ENCODE measurements at places on chromosomes 1 and 21.
A peak's percentile ranks its signal among the peaks of the same experiment; 100 is the strongest.

- DNase-seq: no peak
These were observed 1.1 kb upstream of the KCNQ4 start for GRCh38 chr1:40782371-40782956.

GRCh38 chr1:78003070-78003746, 1.5 kb upstream of the DNAJB4 start:
- peak; percentile 20 for DNase-seq

GRCh38 chr21:44983421-44984206, 43.8 kb downstream of the SLX9 start:
- no peak for DNase-seq

GRCh38 chr1:160001440-160001839, 30.4 kb downstream of the PIGM start:
- no peak for DNase-seq

- DNase-seq: no peak
These were observed 11.7 kb upstream of the EPHA2 start for GRCh38 chr1:16167331-16168143.

- no peak for DNase-seq
These were observed 55.1 kb upstream of the CR2 start for GRCh38 chr1:207398986-207399385.

- peak; percentile 46 for DNase-seq
These were observed 14.2 kb upstream of the SRSF4 start for GRCh38 chr1:29195881-29196291.

DNA sequence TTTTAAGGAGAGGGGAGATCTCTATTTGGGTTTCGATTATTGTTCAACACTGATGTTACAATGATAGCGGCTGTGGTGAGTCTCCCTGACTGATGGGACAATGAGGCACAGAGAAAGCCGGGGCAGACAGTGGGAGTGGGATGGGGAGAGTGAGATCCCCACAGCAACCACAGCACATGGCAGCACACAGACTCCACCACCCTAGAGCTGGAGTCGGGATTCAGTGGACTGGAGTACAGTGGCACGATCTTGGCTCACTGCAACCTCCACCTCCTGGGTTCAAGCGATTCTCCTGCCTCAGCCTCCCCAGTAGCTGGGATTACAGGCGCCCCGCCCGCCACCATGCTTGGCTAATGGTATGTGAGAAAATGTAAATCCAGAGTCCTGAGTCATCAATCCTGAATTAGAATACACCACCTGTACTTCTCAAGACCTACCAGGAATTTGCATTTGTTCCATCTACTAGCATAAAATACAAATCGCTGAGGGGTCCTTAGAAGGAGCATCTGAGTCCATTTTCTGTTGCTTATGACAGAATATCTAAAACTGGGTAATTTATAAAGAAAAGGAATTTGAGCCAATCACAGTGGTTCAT, 125.8 kb downstream of the TOMM20 start:
- DNase-seq: no peak

GRCh38 chr1:162710345-162710744, 78.1 kb downstream of the DDR2 start:
- no peak for DNase-seq

GRCh38 chr1:162823771-162824525, 33.4 kb downstream of the HSD17B7 start:
- DNase-seq: peak; percentile 15

GRCh38 chr21:14526836-14527695, 19.0 kb downstream of the SAMSN1 start:
- no peak for DNase-seq

DNA sequence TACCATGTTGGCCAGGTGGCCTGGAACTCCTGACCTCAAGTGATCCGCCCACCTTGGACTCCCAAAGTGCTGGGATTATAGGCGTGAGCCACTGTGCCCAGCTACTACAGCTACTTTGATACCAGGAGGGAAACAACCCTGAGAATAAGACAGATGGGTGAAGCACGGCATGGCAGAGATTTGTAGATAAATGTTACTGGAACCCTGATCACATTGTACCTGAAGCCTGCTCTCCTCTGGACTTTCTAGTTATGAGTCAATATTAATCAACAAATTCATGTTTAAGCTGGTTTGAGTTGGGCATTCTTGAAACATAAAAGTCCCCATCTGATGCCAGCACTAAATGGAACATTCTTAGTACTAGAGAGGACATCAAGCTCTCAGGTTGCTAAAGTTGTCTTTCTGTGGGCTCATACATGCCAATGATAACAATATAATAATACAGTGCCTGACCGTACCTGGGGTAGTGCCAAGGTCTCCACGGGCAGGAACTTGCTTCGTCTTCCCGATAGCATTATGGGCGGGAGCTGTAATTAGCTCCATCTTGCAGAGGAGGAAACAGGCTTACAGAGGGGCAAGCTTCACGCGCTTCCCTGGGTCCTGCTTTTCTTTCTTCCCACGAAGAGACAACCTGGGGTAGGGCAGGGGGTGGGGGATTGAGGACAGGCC, 30.7 kb upstream of the SLC19A1 start:
- DNase-seq: no peak

- DNase-seq: no peak
These were observed 60.9 kb upstream of the LAX1 start for GRCh38 chr1:203704120-203704519.

GRCh38 chr1:184051138-184051484, 419 bp upstream of the TSEN15 start:
- no peak for DNase-seq

- DNase-seq: no peak
These were observed 16.5 kb downstream of the SPOCD1 start for GRCh38 chr1:31799196-31799894.

DNA sequence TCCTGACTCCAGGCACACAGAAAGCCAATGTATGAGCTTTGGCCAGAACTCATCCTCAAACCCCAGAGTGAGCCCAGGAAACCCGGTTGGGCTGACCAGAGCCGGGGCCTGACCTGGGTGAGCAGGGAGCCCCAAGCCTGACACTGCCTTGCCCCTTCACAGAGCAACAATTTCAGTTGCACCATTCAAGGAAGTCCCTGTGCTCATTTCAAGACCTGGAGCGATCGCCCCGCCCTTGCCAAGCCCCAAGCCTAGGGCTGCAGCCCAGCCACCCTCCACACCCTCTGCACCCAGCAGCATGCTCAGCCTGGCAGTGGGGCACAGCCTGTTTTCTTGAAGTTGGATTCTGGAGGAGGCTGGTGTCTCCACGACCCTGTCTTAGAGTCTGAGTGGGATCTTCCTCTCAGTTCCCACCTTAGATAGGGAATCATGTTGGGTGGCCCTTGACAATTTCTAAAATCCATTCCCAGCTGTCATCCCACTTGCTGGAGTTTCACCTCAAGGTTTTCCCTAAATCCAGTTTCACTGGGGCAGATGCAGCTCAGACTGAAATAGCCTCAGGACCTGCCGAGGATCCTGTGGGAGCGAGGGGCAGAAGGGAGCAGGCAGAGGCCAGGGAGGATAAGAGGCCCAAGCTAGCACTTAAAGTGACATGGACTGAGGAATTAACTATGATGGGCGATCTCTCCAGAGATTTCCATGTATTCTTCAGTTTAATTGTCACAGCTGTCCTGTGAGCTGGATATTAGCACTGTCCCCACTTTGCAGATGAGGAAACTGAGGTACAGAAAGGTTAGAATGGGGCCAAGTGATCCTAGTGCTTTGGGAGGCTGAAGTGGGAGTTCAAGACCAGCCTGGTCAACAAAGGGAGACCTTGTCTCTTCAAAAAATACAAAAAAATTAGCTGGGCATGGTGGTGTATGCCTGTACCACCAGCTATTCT, 2.5 kb downstream of the NBL1 start:
- DNase-seq: peak; percentile 37

GRCh38 chr1:51666478-51666877, 49.6 kb downstream of the OSBPL9 start:
- no peak for DNase-seq

DNA sequence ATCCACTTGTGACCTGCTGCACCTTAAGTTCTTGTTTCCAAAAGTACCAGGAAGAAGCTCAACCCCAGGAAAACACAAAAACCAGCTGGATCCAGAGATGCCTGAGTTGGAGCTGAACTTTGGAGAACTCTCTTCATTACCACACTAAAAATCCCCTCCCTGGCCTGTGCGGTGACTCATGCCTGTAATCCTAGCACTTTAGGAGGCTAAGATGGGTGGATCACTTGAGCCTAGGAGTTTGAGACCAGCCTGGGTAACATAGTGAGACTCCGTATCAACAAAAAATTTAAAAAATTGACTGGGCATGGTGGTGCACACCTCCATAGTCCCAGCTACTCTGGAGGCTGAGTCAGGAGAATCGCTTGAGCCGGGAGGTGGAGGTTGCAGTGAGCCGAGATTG, 6.2 kb downstream of the MAP1LC3C start:
- DNase-seq: peak; percentile 60

- no peak for DNase-seq
These were observed 685 bp downstream of the CRTC2 start for GRCh38 chr1:153957744-153958110.

DNA sequence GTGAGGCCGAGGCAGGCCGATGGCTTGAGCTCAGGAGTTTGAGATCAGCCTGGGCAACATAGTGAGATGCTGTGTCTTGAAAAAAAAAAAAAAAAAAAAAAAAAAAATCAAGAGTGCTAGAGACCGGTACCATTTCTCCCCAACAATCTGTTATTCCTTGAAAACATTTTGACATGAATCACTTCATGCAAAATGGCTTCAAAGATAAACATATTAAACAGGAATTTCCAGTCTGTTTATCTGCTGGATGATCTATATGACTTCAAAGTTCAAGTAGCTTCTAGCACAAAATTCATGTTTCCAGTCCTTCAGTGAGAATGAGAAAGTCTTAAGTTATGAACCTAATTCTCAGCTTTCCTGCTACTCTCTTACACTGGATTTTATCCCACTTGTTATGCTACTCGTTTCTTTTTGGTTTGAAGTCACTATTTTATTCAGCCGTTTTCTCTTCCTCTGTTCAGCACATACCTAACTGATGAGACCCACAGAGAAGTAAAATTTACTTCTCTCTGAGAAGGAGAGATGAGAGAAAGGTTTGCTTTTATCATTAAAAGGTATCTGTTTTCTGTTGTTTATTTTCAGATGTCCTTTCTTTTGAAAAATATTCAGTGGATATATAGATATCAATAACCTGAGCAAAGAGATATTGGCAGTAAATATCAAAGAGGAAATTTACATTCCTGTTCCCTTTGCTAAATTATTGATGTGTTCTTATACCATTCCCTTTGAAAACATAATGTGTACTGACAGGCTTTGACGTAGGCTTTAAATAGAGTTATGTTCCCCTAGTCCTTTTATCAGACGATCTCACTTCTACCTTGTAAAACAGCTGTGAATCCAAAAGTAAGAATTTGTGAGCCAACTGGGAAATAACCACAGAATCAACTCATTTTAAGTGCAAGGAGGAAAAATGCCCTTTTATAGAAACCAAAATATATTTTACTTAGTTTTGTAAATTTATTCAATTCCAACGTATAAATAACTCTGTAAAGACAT, 38.2 kb downstream of the CD46 start:
- no peak for DNase-seq

GRCh38 chr1:147625362-147625995, 44.8 kb downstream of the ACP6 start:
- DNase-seq: no peak

DNA sequence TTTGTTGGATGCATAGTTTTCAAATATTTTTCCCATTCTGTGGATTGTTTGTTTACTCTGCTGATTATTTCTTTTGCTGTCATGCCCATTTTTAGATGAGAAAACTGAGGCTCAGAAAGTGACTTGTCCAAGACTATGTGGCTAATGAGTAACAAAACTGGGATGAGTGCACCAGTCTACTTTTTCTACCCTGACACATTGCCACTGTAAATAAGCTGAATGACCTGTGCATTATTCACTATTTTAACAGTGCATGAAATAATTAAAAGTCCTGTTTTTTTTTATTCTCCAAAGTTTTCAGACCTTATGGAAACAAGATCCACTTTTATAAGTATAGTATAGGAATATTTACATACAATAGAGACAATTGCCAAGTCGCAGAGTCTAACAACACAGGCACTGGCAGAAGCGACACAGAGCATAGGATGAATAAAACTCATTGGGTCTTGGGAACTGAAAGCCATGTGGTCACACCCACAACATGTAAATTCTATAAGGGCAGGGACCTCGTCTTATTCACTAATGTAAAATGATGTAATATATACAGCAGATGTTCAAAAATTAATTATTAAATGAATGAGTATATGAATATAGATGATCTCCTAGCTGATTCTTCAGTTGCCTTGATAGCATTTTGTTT, 45.2 kb downstream of the HLX start:
- no peak for DNase-seq

- no peak for DNase-seq
These were observed 35.8 kb downstream of the LAMC1 start for GRCh38 chr1:183058851-183059502.

- DNase-seq: peak; percentile 52
These were observed 264.8 kb downstream of the C1orf94 start for GRCh38 chr1:34441259-34442069.

GRCh38 chr1:58391056-58391455, 155.5 kb downstream of the OMA1 start:
- no peak for DNase-seq

DNA sequence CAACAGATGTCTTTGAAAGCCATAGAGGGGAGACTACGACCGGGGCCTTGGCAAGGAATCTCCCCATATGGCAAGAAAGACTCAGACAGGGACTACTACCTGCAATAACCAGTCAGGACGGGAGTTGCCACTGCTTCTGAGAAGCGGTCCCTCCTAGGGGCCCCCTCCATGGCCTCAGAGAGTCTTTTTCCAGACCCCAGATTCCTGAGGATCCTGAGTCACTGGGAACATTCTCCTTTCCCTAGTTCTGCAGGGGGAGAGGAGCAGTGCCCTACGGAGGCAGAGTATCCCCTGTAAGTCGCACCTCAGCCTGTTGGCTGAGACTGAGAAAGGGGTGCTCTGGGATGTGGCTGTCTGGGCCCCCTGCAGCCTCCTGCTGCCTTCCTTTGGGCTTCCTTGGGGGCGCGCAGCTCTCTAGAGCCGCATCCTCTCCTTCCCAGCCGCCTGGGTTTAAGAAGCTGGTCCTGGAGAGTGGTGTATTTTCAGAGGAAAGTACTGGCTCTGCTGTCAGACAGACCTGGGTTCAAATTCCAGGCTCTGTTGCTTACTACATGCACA, 7.8 kb downstream of the GLIS1 start:
- DNase-seq: no peak

DNA sequence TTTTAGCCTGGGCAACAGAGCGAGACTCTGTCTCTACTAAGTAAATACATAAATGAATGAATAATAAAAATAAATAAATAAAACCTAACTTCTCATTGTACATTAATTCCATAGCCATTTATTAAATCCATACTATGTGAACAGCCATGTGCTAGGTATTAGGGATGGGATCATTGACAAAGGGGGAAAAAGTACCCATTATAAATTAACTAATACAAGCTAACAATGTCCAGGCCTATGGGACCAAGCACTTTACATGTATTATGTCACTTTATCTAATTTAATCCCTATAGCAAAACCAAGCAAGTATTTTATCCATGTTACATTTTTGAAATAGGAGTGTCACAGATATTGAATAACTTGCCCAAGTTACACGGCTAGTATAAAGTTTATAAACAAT, 2.6 kb upstream of the CDC7 start:
- DNase-seq: no peak

GRCh38 chr1:18803851-18804250, 55.6 kb downstream of the TAS1R2 start:
- no peak for DNase-seq
